ENCODE measurements at places on chromosomes 16 and 17. TPM values are rescaled to one million over a fixed set of nuclear protein-coding genes. Genes with fewer than 3 reads are reported as not detected.

KRT34 gene
- not detected for total RNA-seq

PRDM7 gene
- total RNA-seq = not detected

KRT33B gene
- total RNA-seq = not detected

CBFA2T3 gene
- 0.30 TPM for total RNA-seq

SEC14L5 gene
- total RNA-seq = 0.09 TPM

HOXB8 gene
- not detected for total RNA-seq

TAT gene
- not detected for total RNA-seq

GP1BA gene
- total RNA-seq = not detected

ZNF668 gene
- total RNA-seq = 9.9 TPM

OR3A3 gene
- total RNA-seq = not detected
